ENCODE measurements at places on chromosomes 6 and 20.
A peak's percentile ranks its signal among the peaks of the same experiment; 100 is the strongest.

DNA sequence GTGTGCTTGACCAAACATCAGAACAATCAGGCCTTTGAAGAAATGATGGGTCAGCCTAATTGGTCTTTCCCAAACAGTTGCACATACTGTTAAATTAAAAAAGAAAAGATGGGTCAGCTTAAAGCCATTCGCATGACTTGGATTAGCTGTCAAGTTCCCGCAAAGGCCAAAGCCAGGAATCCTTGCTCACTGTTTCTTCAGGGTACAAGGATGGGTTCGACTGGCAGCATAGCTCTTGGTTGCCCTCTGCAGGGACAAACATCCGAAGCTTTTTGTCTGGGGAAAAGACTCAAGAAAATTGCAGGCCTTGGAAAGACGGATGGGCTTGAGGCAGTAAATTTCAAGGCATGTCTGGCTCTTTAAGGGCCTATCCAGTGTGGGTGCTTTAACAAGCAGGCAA, 168.0 kb downstream of the HDGFL1 start:
- DNase-seq: peak; percentile 62

DNA sequence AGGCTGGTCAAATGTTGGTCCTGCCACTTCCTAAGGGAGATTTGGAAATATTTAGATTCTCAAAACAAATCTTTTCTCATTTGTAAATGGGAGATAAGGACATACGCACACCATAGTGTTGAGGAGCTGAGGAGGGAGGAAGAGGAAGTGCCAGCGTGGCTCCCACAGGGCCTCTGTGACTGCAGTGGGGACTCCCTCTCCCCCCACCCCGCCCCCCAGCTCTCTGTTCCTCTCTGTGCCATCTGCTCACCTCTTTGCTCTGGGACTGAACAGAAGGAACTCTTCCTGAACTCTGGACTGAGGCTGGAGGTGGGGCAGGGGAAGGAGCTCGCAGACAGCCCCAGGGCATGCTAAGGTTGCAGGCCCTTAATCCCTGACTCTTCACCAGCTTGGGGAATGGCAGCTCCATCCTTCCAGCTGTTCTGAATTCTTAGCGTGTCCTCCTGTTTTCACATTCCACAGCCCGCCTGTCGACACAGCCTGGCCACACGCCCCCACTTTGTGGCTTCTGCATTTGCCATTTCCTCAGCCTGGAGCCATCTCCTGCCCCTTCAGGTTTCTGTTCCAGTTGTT, 11.4 kb downstream of the DDX27 start:
- peak; percentile 26 for DNase-seq

DNA sequence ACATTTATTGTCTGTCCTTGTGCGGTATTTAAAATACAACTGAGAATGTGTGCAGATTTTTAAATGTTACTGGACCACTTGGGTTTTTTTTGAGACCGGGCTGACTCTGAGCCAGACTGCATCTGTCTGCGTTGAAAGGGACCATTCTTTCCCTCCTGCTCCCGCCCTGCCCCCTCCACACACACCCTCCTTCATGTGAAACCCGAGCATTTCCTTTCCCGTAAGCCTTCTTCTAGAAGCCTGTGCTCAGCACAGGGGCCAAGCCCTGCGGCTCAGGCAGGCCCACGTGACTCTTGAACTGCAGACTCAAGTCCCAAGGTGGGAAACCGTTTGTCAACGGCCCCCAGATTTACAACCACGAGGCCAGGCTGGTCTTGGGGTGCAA, 82.7 kb upstream of the FOXC1 start:
- peak; percentile 73 for DNase-seq

DNA sequence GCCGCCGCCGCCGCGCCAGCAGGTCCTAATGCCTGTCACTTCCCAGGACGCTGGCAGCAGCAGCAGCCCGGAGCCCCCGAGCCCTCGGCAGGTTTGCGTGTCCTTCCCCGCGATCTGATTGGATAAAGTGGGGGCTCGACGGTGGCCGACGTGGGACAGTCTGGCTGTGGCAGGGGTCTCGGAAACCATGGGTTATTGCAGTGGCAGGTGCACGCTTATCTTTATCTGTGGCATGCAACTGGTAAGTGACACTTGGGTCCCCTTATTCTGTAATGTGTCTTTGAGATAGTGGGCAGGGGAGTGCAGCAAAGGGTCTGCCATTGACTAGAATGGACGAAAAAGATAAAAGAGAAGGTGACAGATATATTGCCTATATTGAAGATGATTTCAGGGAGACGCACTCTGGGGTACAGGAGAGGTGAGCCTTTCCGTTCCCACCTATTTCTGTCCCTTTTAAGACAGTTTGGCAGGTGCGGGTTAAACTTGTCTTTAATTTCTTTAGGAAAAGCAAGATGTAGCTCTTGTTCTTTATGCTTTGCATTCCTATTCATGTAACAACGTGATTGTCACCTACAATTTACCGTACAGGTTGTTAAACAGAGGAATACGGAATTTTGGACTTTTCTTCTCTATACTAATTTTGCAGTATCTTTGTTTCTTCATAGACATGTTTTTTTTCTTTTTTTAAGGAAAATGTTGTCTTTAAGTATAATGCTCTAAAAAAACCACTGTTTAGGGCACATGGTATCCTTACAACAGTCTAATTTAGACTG, 535 bp downstream of the NKAIN2 start:
- no peak for DNase-seq

GRCh38 chr6:140736231-140736630, 1361.8 kb upstream of the CITED2 start:
- peak; percentile 82 for DNase-seq

DNA sequence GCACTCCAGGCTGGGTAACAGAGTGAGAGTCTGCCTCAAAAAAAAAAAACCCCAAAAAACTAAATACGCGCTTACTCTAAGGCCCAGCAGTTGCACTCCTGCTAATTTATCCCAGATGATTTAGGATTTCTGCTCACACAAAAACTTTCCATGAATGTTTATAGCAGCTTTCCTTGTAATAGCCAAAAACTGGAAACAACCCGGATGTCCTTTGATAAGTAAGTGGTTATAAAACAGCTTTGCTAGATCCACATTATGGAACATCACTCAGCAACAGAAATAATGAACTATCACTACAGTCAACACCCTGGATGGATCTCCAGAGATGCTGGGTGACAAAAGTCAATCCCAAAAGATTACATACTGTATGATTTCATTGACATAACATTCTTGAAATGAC, 220.4 kb upstream of the JARID2 start:
- no peak for DNase-seq

DNA sequence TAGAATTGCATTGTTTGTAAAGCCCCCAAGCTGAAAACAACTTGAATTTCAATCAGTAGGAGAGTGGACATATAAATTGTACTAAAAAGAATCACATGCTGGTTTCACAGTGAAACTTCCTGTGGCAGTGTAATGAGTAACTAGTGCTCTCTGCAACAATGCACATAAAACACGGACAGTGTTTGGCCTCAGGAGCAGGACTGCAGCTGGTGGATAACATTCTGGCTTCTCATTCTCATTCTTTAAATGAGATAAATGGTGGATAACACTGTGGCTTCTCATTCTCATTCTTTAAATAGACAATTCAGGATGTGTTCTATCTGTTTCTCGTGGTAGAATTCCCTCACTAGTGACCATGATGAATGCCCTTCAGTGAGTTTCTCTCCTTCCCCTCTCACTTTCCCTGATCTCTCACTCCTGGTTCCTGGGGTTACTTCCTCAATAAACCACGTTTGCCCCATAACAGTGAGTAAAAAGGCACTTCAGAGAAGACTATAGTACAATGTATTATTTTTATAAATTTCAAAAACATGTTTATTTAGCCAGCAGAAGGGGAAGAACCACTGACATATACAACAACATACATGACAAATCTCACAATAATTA, 59.9 kb downstream of the SLC22A2 start:
- peak; percentile 32 for DNase-seq

DNA sequence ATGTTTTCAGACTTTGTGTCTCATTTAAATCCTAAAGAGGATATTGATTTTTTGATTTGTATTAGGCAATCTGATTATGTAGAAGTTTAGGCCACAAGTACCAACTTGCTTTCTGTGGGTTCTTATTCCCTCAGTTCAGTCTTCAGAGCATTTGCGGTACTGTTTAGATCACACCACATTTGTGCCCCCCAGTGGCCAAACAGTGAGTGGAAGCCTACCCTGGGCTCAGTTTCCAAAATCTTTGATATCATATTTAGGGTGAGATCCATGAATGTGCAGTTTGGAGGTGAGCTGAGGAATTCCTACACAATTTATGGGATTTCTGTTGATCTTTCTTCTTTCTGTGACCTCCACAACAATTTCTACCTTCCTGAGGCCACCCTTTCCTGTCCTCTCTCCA, 92.3 kb upstream of the FUT9 start:
- peak; percentile 1 for DNase-seq

GRCh38 chr6:3339811-3340210, 81.1 kb downstream of the PSMG4 start:
- DNase-seq: no peak

- DNase-seq: peak; percentile 57
Observed at GRCh38 chr20:47319517-47320252, 36.8 kb downstream of the ZMYND8 start.

DNA sequence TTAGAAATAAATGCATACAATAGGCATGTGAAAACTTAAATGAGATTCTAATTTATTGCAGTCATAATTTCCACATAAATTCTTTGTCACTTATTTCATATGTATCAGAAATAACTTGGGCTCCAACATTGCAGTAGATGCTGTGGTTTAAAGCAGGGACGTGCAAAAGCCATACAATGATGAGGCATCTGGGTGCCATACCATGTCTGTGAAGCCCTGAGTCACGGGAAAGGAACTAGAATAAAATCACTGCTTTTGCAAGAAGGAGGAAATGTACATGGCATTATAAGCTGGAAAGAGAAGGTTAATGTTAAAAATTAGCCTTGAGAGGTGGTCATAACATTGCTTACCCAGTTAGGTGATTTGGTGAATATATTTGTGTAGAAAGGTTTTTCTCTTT, 180.4 kb downstream of the SASH1 start:
- peak; percentile 95 for DNase-seq

- no peak for DNase-seq
Observed at GRCh38 chr6:101741474-101742171, 348.1 kb downstream of the GRIK2 start.

- DNase-seq: no peak
Observed at GRCh38 chr6:130182466-130182865, 40.3 kb downstream of the SAMD3 start.

DNA sequence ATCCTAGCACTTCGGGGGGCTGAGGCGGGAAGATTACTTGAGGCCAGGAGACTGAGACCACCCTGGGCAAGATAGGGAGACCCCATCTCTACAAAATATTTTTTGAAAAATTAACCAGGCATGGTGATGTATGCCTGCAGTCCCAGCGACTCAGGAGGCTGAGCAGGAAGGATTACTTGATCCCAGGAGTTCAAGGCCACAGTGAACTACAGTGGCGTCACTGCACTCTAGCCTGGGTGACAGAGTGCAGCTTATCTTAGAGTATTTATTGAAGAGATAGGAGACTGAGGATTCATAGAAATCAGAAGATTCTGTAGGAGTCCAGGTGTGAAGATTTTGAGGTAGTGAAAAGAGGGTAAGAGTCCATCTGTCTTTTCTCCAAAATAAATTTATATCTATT, 45.0 kb downstream of the SLC17A5 start:
- no peak for DNase-seq

- DNase-seq: peak; percentile 88
Observed at GRCh38 chr6:14876778-14877613, 368.9 kb upstream of the JARID2 start.

DNA sequence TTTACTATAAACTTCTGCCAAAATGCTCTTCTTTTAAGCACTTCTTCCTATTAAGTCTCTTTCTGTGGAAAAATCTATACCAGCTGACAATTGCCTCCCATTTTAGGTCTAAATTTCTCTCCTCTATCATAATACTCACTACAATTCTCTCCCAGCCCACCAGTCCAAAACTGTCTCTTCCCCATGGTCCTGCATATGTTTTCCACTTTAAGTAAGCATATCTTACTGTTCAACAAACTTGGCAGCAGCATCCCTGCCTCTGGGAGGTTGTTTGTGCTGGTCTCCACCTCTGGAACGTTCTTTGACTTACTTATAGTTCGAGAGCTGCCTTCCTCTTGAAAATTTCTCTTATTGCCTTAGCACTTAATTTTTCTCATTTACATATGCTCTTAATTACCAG, 180.5 kb downstream of the COL12A1 start:
- DNase-seq: peak; percentile 12

- DNase-seq: no peak
Observed at GRCh38 chr6:41519305-41519744, 26.9 kb upstream of the FOXP4 start.

DNA sequence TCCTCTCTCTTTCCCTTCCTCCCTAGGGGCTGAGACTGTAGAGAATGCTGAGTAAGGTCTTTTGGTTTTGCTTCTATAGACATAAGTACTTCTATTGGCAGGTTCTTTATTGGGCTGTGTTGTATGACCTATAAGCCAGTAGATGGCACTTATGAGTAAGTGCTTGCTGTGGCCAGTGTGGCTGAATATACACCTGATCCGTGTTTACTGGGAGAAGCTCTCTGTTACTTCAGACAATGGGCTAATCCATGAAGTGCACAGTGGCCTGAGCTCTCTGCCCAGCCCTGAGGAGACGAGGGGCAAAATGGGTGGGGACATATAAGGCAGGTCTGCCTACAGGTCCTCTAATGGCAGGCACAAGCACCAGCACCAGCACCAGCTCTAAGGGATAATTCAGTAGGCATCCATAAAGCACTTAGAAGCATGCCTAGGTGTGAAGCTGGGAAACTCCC, 610.3 kb downstream of the RNF144B start:
- DNase-seq: peak; percentile 54

- peak; percentile 90 for DNase-seq
Observed at GRCh38 chr6:9503111-9503761, 911.6 kb downstream of the TFAP2A start.

DNA sequence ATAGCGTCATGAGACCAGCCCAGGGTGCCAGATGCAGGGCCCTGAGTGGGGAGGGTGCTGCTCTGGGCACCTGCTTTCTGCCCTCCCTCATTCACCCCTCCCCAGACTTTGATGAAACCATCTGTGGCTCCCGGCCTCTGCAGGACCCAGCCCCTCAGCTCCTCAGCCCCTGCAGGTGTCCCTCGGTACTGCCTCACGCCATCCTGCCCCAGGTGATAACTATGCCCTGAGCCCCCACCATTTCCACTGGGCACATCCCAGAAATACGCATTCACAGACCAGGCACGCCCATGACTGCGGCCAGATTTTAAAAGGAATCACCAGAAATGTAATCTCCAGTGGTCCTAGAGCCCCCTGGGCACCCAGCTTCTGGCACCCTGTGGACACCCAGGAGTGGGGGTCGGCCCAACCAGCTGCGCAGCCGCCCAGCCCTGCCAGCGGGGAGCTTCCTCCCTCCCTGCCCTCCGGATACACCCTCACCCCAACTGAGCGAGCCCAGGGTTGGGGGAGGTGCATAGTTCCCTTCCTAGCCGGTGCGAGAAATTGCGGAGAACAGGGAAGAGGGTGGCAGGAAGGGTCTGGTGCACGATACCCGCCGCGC, 615 bp upstream of the NTSR1 start:
- DNase-seq: no peak

DNA sequence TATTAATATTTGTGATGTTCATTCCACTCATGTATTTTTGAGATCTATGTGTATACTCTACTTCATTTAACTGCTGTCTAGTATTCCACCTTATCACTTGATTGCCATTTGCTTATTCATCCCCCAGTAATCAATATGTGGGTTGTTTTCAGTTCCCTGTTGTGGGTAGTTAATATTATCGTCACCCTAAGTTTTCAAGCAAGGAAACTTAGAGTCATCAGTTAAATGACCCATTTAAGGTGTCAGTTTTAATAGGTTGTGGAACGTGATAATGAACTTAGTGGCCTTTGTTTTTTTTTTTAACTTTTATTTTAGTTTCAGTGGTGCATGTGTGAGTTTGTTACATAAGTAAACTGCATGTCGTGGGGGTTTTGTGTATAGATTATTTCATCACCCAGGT, 90.3 kb downstream of the SLC24A3 start:
- DNase-seq: no peak

All from cardiac fibroblast (primary cell).